ENCODE measurements at places on chromosomes 2 and 18.

GRCh38 chr18:46574000-46574742 lies 82.8 kb downstream of the LOXHD1 start:
- peak; percentile 25 for DNase-seq

DNA sequence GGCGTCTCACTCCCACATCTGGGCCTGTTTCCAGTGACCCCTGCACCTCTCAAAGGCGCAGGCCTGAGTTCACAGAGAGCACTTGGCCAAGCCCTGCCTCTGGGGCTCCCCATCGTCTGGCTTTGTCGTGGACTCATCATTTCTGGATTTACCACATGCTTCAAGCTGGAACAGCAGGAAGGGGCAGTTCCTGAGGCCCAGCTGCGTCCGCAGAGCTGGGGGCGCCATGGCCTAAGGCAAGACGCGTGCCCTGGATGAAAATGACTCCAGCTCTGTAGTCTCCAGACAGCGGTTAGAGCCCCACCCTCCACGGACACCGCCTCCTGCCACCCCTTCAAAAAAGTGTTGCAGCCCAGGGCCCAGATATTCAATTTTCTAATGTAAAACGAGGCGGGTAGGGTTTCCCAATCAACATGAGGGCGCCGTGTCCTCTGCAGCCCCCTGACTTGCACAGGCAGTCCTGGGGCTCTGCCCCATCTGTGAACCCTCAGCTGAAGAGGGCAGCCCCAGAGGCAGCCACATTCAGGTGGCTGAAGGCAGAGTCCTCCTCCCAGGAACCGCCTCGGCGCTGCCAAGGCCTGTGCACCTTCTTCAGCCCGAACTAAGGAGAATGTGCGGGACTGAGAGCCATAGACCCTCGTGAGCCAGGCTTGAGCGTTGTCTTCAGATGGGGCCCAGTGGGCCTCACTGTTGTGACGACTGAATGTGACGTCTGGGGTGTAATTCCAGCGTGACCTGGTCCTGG lies 85.5 kb downstream of the NFATC1 start:
- DNase-seq, result no peak

DNA sequence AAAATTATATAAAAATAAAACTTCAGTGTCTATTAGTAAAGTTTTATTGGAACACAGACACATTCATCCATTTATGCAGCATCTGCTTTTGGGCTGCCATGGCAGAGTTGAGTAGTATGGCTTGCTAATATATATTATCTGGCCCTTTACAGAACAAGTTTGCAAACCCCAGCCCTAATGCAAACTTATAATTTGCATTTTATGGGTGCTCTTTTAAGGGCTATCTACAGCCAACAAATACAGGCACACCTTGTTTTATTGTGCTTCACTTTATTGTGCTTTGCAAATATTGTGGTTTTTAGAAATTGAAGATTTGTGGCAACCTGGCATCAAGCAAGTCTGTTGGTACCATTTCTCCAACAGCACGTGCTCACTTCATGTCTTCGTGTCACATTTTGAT lies 35.2 kb upstream of the DLX2 start:
- DNase-seq, result no peak

GRCh38 chr18:62612776-62613175 lies 90.0 kb downstream of the ZCCHC2 start:
- no peak for DNase-seq

DNA sequence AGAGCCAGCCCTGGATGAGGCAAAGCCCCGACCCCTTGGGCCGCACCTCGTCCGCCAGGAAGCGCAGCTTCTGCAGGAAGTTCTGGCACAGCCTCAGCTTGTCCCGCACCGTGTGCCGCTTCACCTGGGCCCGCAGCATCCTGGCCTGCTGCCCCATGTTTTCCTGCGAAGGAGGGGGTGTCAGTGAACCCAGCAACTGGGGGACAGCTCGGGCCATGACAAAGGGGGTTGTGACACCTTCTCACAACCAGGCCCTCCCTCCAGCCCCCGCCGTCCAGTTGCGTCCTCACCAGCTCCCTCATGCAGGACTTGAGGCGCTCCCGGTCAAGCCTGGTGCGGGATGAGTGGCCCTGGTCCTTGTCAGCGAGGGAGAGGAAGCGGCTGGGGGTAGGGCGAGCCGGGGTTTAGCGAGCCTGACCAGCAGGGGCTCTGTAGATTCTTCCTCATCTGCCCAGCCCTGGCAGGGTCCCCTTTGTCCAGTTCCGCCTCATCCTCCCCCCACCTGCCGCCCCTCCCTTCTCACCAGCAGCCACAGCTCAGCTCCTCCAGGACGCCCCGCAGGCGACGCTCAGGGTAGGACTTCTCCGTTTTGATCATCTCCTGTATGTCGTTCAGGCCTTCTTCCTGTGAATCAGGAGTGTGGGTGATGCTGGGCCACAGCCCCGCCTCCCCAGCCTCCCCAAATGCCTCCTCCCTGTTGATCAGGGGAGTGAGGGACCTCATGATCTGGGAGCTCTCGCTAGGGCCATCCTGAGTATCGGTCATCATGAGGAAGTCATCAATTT lies 606 bp downstream of the OTOF start:
- peak; percentile 60 for DNase-seq

- DNase-seq, result no peak
These were observed 1.3 kb upstream of the GPC1 start for GRCh38 chr2:240433973-240434727.

- DNase-seq, result peak; percentile 20
These were observed 255.3 kb upstream of the SIX2 start for GRCh38 chr2:45264227-45265225.

DNA sequence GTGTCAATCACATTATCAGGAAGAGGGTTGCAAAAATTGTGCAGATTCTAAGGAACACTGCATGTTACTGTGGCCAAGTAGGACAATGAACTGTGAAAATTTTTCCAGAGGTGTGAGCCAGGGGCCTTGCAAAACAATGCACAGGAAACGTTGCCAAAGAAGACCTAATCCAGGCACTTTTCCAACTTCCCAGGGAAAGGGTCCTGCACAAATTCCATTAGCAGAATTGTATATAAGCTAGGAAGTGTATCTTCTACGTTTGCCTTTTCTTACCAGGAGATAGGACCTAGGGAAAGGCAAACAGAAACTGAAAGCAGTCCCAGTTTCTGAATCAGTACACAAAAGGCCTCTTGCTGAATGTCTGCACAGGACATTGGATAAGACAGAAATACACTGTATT lies 1888.3 kb upstream of the CELF4 start:
- DNase-seq, result peak; percentile 42

GRCh38 chr2:72180351-72180750 lies 32.7 kb upstream of the CYP26B1 start:
- DNase-seq, result no peak

DNA sequence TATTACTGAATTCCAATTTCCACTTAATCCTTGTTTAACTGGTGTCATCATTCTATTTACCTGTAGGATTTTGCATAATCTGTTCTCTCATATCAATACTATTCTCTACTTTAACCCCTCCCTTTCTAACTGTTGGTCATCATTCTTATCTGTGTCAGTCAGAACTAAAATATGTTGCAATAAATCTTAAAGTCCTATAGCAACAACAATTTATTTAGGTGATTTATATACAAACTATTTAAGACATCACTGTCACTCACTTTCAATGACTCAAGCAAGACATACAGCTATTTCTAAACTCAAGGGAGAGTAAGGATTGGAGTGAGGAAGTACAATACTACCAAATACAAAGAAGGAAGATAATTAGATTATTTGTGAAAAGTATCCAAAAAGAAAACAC lies 740.4 kb downstream of the DSC3 start:
- no peak for DNase-seq

GRCh38 chr18:3255611-3256165 lies 6.2 kb upstream of the MYL12B start:
- no peak for DNase-seq

GRCh38 chr18:21281603-21282002 lies 39.6 kb downstream of the GREB1L start:
- DNase-seq, result no peak
